HFF-Myc (cell line): ENCODE measurements at places on chromosomes 4 and X.

DNA sequence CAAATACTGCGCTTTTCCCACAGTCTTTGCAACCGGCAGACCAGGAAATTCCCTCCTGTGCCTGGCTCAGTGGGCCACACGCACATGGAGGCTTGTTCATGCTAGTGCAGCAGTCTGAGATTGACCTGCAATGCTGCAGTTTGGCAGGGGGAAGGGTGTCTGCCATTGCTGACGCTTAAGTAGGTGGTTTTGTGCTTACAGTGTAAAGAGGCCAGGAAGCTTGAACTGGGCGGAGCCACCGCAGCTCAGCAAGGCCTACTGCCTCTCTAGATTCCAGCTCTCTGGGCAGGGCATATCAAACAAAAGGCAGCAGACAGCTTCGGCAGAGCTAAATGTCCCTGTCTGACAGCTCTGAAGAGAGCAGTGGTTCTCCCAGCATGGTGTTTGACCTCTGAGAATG lies 390.5 kb upstream of the TECRL start:
- DNase-seq = no peak

DNA sequence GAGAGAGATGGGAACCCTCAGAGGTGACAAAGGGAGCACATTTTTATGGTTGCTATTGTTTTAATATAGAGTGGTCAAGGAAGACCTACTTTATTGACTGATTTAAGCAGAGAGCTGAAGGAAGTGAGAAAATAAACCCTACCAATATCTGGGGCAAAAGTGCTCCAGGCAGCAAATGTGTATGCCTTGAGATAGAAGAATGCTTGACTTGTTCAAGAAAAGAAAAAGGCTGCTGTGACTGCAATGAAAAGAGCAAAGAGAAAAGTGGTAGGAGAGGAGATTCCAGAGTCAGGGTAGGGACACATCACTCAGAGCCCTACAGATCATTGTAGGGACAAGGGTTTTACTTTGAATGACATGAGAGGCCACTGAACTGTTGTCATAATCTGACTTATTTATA lies 26.0 kb downstream of the STAP1 start:
- DNase-seq = no peak

DNA sequence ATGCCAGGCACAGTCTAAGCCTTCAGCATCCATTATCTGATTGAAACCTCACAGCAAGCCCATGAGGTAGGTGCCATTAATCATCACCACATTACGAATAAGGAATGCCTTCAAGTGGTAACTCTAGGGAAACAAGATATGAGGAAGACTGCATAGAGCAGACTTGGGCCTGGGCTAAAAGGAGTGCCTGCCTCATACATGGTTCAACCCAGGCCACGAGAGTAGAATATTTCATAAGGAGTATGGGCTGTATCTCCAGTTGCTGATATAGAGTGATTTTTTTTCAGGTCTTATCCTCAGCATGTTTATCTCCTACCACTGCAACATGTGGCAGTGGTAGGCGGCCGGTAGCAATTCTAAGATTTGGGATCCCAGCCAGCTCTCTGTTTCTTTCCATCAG lies 51.7 kb downstream of the ATP11C start:
- DNase-seq = no peak

- no peak for DNase-seq
These were observed 7.9 kb downstream of the BDH2 start for GRCh38 chr4:103091601-103092223.

DNA sequence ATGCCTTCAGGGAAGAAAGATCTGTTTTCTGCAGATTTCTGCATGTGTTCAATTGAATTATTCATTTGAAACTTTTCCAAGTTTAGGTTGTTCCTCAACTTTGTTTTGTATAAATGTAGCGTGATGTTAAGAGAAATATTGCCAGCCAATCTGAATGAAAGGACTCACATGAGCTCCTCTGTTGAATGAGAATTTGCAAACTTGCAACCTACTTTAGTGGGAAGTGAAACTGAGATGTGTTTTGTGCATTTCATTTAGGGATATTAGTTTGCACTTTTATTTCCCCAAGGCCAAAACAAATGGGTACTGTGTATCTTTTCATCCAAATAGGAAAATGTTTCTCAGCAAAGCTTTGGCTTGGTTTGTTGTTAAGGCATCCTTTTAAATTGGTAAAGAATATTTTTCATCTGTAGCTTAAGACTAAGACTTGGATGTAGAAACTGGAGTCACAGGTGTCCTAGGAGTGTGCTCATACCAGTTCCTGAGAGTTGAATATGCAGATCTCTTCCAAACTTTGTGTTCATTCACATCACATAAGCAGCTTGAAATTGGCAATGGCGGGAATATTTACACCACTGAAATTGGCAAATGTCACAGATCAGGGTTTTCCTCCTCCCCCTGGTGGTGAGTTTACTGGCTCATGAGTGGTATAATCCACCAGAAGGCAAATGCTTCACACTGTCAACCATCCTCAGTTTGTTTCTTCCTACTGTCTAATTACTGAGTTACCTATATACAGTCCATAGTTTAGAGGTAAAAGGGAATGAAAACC lies 193.6 kb upstream of the BANK1 start:
- no peak for DNase-seq

DNA sequence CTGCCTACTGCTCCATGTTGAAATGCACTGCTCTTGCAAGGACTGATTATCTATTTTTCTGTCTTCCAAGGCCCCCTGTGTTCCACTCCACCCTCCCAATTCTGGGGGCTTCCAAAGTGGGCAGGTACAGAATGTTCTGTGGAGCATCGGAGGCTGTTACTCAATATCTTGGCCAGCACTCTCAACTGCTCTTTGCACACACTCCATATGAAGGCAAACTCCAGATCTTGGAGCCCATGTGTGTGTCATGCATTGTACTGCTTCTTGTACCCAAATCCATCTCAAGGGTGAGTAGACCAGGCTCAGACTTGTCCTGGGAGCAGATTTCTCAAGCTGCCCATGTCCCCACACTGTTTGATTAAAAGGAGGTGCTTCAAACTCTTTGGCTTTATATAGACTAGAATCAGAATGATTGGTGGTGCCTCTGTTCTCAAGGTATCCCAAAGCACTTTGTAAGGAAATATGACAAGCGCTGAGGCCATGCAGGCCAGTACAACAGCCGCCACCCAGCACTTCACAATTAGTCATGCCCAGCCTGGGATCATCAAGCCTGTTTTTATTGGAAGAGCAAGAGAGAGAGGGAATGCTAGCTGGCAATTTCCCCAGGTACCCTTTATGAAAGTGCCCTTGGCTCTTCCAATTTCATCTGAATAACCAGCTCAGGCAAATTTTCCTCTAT lies 44.3 kb downstream of the AR start:
- DNase-seq = no peak

- no peak for DNase-seq
These were observed 1003.1 kb downstream of the FSTL5 start for GRCh38 chr4:161160718-161161117.

- DNase-seq = no peak
These were observed 43.6 kb upstream of the ENPP6 start for GRCh38 chr4:184261246-184261645.

GRCh38 chr4:7278071-7278765 lies 85.9 kb downstream of the SORCS2 start:
- no peak for DNase-seq

GRCh38 chr4:17285747-17286146 lies 226.1 kb downstream of the QDPR start:
- no peak for DNase-seq

DNA sequence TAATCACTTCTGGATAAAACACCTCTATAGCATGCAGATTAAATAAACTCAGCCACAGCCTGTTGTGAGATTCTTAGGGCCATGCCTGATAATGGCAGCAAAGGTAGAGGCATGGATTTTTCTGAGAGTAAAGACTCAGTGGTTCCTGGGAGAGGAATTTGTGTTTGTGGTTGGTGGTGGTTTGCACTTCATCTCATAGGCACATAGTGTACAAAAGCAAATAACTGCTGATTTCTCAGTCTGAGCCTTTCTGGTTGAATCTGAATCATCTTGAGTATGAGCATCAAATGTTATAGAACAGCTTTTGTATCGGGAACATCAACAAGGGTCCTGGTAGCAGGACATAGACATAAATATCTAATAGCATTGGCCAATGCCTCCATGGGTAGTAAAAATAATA lies 274.3 kb downstream of the FRMPD4 start:
- DNase-seq = no peak

DNA sequence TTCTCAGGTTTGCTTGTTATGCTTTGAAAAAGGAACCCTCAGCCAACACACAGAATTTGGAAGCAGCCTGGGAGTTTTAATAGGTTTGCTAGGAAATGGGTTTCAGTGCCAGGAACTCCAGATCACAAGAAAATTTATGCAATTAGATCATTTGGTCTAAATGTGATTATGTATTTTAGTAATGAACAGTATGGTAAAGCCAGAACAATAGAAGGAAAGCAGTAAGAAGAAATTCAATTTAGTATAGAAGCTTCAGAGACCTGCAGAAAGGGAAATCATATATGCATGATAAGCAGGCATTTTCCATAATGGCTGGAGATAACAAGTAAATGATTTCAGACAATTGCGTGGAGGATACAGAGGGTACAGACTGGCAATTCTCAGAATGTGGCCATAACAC lies 184.7 kb downstream of the KCNIP4 start:
- no peak for DNase-seq

DNA sequence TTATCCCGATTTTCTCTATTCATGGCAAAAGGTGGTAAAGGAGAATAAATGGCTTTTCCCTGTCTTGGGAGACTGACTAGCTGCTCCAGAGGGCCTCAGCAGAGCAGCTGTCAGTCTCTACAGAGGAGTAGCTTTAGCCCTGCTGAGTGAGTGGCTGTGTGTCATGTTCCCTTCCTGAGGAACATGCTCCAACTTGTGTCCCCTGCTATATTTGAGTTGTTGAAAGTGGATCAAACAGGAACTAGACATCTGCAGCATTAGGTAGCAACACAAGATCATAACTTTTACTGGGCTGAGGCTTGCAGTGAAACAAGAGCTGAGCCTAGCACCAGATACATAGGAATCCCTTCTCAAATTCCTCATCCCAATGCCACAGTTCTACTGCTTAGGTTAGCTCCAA lies 26.7 kb upstream of the PLAC1 start:
- no peak for DNase-seq

DNA sequence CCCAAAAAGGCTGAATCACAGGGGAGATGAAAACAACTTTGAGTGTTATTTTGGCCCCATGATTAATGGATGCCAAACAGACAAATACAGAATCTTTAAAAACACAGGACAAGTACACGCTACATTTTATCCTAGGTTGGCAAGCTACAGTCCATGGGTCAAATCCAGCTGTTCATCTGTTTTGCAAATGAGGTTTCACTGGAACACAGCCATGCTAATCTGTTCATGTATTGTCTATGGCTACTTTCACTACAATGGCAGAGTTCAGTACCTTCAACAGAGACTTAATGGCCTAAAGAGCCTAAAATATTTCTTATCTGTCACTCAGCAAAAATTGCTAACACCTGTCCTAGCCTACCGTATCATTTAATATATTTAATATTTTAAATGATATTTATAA lies 1548.5 kb upstream of the IGFBP7 start:
- DNase-seq = no peak

DNA sequence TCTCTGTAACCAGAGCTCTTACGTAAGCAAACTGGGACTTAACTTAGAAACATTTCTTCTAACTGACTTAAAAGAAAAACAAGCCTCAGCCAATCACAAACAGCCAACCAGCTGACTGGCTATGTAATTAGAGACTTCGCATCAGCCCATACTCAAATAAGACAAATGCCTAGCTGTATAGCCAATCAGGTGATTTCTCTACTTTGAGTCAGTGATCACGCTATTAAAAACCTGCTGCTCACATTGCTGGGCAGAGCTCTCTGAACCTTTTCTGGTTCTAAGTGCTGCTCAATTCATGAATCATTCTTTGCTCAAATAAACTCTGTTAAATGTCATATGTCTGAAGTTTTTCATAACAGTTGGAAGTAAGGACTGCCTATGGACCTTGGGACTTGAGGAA lies 9.9 kb upstream of the SMIM10L2A start:
- DNase-seq = no peak

DNA sequence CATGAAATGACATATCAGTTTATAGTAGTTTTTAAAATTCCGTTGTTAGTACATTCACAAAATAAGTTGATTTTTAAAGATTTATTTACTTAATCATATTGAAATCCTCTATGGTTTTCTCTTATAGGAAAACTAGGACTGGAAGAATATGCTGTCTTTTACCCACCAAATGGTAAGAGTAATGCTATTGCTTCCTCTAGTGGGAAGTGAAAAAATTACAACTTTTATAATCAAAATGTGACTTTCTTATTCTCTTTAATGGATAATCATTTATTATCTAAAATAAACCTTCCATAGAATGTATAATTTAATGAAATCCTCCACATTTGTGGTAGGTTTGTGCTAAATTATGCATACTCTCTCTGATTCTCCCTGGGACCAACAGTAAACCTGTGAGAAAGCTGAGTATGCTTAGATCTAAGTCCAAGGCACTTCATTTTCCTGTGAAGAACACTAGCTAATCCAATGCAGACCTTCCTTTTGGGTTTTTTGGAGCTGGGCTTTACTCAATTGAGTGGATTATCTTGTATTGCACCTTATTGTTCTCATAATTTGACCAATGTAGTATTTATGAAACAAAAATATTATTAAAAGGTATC lies 136.2 kb downstream of the TBC1D19 start:
- no peak for DNase-seq

DNA sequence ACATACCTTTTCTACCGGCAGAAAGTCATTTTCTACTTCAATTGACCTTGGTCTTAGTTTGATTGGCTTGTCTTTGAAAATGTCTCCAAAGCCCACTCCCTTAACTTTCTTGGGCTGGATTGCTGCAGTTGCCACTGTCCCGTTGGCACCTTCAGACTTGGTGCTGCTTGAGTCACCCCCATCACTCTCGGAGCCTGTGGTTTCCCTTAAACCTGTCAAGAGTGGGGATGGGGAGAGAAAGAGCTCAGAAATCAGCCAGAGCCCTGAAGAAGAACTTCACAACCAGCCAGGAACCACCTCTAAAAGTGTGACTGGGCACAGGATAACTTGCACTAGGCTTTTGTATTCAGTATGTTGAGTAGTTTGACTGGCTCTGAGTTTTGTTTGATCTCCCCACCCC lies 168.5 kb upstream of the MAP3K15 start:
- no peak for DNase-seq

GRCh38 chr4:153438916-153439756 lies 27.0 kb upstream of the TMEM131L start:
- no peak for DNase-seq

GRCh38 chr4:138555108-138555507 lies 313.0 kb upstream of the SLC7A11 start:
- no peak for DNase-seq
